ENCODE measurements at places on chromosomes 11 and 22. TPM values are rescaled to one million over a fixed set of nuclear protein-coding genes. Genes with fewer than 3 reads are reported as not detected.

- no peak for DNase-seq
These were observed 11.6 kb downstream of the IL2RB start for GRCh38 chr22:37137903-37138665.

GRCh38 chr11:7307836-7308235 lies 56.1 kb downstream of the SYT9 start:
- DNase-seq, result no peak

DNA sequence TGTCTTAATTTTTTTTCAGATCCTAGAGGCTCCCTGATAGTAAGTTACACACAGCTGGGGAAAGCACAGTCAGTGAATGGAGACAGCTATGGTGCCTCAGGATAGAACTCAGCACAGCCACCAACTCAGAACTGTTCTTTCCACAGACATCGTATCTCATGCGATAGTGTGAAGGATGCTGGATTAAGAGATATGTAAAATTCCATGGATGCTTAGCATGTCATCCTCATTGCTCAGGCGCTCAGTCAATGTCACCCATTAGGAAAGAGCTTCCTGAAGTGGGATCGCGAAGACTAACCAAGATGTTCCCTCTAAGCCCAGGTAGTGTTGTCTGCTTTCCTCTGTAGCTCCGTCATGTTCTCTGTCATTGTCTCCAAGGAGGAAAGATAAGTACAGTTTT lies 1000.4 kb downstream of the OPCML start:
- no peak for DNase-seq

GRCh38 chr22:27507111-27507611 lies 294.4 kb downstream of the MN1 start:
- no peak for DNase-seq

DNA sequence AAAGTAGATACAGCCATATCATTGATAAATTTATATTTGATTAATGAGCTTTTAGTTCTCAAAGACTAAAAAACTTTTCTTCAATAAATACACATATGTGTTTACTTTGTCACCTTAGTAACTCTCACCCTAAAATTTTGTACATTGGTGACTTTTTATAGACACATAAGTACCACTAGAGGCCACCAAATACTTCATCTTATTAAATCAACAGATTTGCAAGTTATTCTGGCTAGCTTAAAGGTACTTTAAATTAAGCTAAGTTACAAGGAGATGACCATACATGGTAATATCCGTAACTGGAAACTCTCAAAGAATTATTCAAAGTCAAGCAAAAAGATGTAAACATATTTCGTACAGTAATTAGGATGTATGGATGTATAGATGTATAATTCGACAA lies 112.2 kb downstream of the SBF2 start:
- DNase-seq, result no peak

MFNG gene
- polyA plus RNA-seq, result 9.7 TPM

PPFIA1 gene
- 60.8 TPM for polyA plus RNA-seq
